ENCODE measurements at places on chromosomes 6 and 20.

GRCh38 chr20:9485614-9486340 lies 28.6 kb upstream of the LAMP5 start:
- DNase-seq, result no peak

DNA sequence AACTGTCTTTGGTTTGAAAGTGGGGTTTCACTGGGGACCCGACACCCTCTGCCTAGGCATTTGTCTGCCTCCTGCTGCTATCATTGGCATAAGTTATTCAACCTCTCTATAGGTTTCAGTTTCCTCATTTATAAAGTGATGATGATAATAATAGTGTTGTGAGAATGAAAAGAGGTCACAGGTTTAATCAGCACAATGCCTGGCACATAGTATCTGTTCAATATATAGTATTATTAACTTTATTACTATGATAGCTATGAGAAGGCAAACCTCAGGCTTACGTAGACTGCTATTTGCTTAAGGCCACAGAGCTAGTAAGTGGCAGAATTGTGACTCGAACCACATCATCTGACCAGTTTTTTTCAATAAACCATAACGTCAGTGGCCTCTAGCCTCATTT lies 256.8 kb downstream of the CDKAL1 start:
- no peak for DNase-seq

- no peak for DNase-seq
Observed at GRCh38 chr20:51346686-51347485, 195.6 kb downstream of the NFATC2 start.

DNA sequence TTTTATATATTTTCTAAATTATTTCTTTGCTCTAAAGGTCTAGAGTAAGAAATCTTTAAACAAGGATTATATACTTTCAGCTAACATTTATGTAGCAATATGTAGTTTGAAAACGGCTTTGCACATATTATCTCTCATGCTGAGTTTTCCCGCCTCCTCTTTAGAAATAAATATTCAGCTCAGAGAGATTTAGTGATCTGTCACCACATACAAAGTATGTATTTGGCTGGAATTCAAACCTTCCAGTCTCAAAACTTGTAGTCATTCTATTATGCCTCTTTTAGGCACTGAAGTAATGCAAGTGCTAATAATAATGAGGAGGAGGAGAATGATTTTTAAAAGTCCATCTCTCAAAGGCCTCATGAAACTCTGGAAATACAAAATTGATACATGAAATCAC lies 525.0 kb downstream of the GRIK2 start:
- no peak for DNase-seq

DNA sequence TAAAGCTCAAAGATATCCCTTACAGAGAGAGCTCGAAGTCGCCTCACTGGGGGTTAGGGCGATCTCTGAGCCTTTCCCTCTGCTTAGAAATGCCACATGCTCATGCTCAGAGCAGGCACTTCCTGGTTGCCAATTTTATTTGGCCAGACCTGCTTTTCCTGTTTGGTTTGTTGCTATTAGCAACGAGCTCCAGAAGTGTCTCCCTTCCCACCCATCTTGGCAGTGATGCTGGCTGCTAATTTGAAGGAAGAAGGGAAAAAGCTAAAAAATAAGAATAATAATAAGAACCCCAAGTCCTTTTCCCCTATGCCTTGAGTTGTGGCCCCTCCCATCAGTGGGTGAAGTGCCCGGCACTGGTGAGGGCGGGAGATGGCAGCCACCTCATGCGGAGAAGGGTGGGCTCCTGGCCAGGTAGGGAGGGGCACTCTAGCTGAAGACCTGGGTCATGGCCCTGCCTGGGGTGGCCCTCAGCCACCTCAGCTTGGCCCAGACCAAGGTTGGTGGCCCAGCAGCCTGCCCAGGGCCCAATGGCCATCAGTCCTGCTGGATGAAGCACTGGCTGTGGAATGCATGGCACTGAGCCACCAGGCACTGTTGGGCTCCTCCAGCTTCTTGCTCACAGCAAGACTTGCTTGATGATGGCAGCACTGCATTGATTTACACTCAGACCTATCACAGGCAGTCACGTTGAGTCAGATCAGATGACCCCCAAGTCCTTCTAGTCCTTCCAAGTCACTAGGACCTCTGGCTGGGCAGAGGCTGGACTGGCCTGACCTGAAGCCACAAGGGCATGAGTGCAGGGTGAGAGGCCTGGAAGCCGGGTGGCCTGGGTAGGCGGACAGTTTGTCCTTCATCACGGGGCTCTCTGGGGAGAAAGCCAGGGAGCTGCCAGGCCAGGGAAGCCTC lies 79.0 kb downstream of the SYNJ2 start:
- peak; percentile 31 for DNase-seq

DNA sequence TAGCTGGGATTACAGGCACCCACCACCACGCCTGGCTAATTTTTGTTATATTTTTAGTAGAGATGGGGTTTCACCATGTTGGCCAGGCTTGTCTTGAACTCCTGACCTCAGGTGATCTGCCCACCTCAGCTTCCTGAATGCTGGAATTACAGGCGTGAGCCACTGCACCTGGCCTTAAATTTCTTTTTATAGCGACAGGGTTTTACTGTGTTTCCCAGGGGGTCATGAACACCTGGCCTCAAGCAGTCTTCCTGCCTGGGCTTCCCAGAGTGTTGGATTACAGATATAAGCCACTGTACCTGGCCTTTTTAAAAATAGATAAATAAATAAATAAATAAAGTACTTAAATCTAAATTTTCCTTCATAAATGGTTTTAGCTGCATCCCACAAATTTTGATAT lies 57.5 kb downstream of the LIN28B start:
- no peak for DNase-seq

- DNase-seq, result no peak
Observed at GRCh38 chr20:54048891-54049545, 21.4 kb downstream of the BCAS1 start.

- no peak for DNase-seq
Observed at GRCh38 chr6:131765081-131765803, 42.6 kb upstream of the ENPP1 start.

DNA sequence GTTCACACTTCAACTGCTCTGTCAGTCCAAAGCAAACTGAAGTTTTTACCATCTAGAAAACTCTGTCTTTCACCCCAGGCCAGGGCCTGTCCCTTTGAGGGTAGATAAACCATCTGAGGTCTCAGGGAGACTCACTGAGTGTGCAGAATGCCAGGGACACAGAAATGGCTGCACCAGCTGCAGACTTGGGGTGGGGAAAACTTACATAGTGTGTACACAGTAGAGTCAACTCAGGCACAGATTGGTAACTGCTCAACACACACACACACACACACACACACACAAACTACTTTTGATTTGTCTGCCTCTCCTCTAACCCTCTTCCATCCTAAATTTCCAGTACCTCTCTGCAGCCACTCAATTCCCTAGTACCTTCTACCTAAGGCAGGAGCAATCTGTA lies 374.9 kb upstream of the JAG1 start:
- no peak for DNase-seq

GRCh38 chr6:84897988-84898594 lies 133.7 kb upstream of the TBX18 start:
- DNase-seq, result no peak
